Dermis blood vessel endothelial cell (primary cell): ENCODE measurements at places on chromosomes 2 and 18. TPM values are rescaled to one million over a fixed set of nuclear protein-coding genes. Genes with fewer than 3 reads are reported as not detected.

- no peak for DNase-seq
These were observed 1.2 kb upstream of the ARHGAP28 start for GRCh38 chr18:6728331-6728730.

DNA sequence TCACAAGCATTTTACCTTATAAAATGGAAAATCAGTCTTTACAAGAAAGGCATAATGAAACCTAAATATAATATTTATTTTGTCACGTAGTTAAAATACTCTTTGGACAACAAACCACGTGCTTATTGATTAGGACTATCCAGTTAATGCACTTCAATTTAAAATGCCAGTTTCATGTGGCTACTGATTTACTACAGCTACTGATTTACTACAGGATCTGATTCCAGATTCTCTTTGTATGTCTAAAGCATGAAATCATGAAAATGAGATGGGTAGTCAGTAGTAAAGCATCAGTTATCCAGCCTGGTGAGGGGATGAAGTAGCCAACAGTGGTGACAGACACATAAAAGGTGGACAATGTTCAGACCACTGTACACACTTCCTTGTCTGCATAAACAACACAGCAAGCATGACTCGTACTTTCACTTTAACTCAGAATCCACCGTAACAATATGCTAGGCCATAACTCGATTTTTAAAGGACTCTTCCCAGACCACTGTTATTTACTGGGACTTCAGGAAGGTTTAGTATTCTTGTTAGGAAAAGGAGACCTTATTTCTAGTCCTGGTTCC is 24.9 kb downstream of the ACAA2 start:
- DNase-seq, result peak; percentile 42

- no peak for DNase-seq
These were observed 18.4 kb downstream of the GRP start for GRCh38 chr18:59238385-59238784.

OLA1 gene
- total RNA-seq, result 85.6 and 139 TPM in 2 replicates

PRSS56 gene
- total RNA-seq, result not detected in 2 replicates

- no peak for DNase-seq
These were observed 89.2 kb upstream of the CTDP1 start for GRCh38 chr18:79590191-79591031.

GRCh38 chr18:35729991-35730668 is 148.6 kb downstream of the GALNT1 start:
- no peak for DNase-seq

GRCh38 chr2:51158251-51158650 is 126.3 kb upstream of the NRXN1 start:
- DNase-seq, result no peak

DNA sequence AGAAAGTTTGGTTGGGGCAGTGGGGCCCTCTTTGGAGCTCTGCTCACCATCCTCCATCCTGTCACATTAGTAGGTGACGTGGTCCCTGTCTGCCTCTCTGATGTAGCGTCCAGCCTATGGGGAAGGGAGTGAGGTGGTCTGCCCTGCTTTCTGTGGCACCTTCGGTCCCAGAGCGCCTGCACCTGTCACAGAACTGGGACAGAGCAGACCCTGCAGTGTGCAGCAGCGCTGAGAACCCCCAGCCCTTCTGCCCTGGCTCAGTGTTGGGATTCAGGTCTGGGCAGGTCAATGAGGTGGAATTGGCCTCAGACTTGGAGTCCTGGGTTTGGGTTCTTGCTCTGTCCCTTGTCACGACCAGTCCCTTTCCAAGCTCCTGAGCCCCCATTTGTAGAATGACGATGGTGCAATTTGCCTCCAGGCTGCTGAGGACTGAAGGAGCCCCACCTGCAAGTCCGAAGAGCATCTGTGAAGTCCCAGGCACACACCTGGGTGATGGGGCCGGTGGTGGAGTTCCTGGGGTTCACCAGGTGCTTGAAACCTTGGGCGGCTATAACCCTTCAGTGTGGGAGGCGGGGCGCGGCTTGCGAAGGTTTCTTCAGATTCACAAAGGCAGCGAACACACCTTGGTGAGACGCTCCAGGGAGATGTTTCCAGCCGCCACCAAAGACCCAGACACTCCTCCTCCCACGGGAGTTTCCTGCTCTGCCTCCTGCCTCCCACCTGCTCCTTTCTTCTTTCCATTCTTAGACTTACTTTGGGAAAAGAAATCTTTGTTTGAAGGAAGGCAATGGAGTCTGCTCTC is 265.4 kb upstream of the HDAC4 start:
- no peak for DNase-seq

CDCA7 gene
- 5.4 and 13.2 TPM in 2 replicates for total RNA-seq

GRCh38 chr2:42752314-42752713 is 11.6 kb downstream of the OXER1 start:
- no peak for DNase-seq

DNA sequence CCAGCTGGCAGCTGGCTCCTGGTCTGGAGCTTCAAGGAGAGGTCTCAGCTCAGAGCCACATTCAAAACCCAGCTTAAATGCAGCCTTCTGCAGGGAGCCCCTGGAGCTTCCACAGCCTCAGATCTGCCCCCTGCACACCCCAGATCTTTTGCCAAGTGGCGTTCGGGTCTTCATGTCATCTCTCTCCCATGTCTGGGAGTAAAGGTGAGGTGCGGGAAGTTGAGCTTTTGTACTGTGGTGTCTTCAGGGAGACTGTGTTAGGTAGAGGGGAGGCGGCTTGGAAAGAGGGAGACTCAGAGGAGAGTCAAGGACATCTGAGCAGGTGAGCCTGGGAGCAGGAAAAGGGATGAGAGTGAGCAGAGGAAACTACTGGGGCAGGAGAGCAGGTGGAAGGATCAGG is 25.4 kb downstream of the MPHOSPH10 start:
- no peak for DNase-seq

- no peak for DNase-seq
These were observed 84.0 kb downstream of the MSH2 start for GRCh38 chr2:47486841-47487497.

ANXA4 gene
- total RNA-seq, result 37.3 and 44.0 TPM in 2 replicates

NOL4 gene
- not detected in 2 replicates for total RNA-seq

FBLN7 gene
- 2.4 and 3.3 TPM in 2 replicates for total RNA-seq
